ENCODE measurements at places on chromosomes 1 and 21.

DNA sequence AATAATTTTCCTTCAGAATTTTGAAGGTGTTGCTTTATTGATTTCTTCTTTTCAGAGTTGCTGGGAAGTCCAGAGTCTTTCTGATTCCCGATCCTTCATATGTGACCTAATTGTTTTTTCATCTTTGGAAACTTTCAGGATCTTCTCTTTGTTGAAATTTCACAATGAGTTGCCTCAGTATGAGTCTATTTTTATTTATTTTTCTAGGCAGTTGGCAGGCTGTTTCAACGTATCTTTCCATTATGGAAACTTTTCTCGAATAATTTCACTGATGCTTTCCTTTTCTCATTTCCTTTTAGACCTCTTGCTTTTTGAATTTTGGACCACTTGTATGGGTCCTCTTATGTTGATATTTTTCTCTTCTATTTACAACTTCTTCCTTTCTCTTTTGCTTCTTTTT lies 354.3 kb downstream of the TGFB2 start:
- no peak for DNase-seq

GRCh38 chr1:209539576-209539975 lies 43.9 kb upstream of the CAMK1G start:
- DNase-seq = no peak

DNA sequence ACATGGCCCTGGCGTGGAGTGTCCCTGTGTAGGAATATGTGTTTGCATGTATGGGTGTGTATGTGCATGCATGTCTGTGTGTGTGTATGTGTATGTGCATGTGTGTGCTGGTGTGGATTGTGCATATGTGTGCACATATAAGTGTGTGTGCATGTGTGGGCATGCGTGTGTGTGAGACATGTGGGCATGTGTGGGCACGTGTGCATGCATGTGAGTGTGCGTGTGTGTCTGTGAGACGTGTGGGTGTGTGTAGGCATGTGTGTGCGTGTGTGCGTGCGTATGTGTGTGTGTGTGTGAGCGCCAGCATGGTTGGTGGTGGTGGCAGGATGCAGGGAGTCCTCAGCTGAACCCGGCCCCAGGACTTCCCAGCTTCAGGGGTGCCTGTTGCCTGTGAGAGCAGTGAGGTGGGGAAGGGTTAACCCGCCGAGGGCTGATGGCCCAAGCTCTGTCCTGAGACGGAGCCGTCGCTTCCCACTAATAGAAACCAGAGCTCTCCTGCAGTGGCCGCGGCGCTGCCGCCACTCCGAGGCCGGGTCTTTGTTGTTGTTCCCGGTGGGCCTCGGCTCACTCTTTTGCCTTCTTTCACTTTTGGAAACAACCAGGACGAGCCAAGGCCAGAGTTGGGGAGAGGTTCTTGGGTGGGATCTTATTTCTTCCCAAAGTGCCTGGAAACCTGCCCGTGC lies 143.6 kb upstream of the ARHGEF16 start:
- no peak for DNase-seq

DNA sequence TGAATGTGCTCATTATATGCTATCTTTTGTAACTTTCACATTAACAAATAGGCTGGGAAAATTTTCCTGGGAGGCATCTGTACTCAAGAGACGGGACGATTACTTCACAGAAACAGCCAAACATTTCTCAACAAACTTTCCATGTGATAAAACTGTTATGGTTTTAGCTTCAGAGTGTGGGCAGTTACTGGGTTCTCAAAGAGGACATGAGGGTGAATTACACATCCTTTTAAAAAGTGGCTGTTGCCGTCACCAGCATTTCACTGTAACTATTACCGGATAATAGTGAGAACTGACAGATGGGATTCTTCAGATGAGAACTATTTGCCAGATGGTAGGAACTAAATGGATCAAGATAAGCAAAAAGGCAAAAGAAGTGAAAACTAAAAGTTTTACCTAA lies 109.1 kb downstream of the APP start:
- no peak for DNase-seq

DNA sequence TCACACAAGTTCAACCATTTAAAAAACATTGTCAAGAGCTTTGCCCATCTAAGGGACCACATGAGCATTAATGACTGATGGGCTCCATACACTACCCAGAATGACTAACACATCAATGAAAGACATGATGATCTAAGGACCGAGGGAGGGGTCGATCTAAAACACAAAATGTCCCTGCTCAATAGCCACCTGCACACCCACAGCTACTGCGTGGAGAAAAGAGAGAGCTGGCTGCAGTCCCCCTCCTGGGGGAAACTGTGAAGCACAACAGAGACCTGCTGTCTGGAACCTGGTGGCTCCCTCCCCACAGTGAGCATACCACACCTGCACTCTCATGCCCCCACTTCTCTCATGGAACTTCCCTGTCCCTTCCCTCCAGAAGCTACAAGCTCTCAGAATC lies 130.1 kb upstream of the ERG start:
- no peak for DNase-seq

DNA sequence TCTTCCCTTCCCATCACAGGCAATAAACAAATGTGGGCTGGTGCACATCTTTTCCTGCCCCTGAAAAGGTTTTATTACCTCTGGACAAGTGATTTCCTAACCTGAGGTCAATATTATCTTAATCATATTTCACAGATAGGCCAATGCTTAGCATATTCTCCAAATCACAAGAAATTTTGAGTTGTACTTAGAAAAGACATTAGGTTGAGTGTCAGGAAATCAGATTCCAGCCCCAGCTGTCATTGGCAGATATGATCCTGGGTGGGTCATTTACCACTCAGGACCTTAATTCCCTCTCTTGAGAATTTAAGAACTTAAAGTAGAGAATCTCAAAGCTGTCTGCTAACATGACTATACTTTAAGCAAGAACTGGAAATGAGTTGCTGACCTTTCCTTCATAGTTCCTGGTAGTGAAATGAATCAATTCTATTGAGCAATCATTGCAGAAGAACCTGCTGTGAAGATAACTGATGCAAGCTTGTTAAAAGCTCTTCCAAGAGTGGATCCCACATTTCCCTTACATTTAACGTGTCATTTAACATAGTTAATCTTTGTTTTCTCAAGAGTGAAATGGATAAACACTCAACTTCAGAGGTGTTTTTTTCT lies 46.4 kb upstream of the CR2 start:
- no peak for DNase-seq

- DNase-seq = no peak
These were observed 14.4 kb downstream of the ILDR2 start for GRCh38 chr1:166960858-166961474.

DNA sequence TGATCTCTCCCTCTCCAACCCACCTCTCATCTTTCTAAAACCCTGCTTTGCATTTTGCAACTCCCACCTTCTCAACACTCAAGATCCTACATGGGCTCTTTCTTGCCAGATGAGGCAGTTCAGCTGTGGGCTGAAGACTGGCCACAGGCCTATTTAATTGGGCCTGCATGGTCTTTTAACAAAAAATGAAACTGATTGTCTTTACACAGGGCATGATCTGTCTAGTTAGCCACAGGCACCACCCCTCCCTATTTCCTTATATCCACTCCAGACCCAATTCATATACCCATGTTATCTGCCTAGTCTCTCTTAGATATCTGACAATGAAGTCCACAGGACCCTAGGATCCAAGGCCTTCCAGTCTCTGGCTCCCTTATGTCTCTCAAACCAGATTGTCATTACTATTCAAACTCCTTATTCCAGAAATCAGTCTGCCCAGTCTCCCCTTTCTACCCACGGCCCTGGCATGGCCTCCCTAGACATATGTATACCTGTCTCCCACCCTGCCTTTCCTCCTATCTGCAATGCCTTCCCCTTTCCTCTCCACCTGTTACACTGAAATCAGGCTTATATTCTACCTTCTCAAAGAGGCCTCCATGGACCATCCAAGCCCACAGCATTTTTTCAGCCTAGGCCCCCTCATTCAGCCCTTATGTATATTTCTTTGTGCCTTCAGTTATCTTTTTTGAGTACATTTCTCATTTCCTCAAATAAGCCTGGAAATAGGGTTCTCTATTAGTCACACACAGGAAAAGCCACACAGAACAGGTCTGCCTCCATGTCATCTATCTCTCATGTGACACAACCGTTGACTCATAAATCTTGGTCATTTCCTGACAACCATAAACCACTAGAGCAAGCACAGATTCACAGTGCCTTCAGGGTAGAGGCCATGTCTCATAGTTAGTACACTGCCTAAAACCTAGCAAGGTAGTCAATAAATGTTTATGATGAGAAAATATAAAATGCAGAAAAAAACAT lies 39.0 kb downstream of the LPAR3 start:
- DNase-seq = peak; percentile 20

DNA sequence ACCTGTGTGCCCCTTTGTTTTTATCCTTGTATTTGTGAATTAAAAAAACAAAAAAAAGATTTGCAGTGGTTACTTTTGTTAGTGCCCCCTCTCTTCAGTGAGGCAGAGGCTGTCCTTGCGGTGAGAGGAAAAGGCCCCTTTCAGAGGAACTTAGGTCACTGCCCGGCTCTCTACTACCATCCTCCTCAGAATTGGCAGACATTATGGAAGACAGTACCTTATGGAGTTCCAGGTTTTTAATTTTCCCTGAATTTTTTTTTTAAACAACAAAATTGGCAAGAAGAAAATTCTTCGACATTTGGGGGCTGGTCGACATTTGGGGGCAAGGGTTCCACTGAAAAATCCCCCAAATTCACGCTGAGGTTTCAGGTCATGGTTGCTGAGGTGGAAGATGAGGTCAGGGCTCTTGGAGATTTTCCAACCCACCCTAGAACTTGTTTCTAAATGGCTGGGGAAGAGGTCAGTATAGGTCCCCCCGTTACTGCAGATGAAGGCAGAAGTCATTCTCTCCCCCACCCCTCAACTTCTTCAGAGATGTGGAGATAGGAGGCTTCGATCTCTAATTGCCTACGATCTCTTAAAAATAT lies 5.3 kb downstream of the RXFP4 start:
- DNase-seq = no peak

GRCh38 chr1:221834698-221835513 lies 93.0 kb upstream of the DUSP10 start:
- no peak for DNase-seq

DNA sequence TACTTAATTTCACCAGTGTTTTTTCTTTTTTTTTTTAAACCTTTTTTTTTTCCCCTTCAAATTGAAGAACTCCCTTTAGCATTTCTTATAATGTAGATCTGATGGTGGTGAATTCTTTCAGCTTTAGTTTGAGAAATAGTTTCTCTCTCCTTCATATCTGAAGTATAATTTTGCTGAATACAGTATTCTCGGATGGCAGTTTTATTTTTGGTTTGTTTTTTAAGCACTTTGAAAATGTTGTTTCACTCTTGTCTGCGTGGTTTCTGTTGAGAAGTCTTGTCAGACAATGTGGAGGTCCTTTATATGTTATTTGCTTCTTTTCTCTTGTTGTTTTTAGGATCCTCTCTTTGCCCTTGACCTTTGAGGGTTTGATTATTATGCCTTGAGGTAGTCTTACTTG lies 135.1 kb downstream of the RPS6KC1 start:
- no peak for DNase-seq

- DNase-seq = no peak
These were observed 4.8 kb upstream of the ANKRD65 start for GRCh38 chr1:1425753-1426495.

GRCh38 chr1:45953934-45954847 lies 150.8 kb downstream of the MAST2 start:
- DNase-seq = peak; percentile 32

GRCh38 chr1:169867012-169867675 lies 26.6 kb downstream of the SCYL3 start:
- no peak for DNase-seq

DNA sequence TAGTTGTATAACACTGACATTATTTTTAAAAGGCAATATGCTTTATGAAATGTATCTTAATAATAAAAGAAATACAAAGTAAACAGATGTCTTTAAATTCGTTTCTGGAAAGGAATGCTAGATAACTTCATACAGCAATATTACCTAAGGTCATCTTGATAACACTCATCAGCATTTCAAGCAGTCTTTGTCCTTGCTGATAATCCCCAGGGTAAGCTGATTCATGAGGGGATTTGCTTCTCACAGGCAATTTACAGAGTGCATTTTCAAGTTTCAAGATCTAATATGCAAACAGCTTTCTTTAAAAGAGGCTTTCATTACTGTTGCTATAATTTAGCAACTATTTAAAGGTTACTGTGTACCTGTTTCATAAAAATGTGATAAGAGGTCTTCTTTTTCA lies 75.2 kb upstream of the NEK2 start:
- DNase-seq = no peak

DNA sequence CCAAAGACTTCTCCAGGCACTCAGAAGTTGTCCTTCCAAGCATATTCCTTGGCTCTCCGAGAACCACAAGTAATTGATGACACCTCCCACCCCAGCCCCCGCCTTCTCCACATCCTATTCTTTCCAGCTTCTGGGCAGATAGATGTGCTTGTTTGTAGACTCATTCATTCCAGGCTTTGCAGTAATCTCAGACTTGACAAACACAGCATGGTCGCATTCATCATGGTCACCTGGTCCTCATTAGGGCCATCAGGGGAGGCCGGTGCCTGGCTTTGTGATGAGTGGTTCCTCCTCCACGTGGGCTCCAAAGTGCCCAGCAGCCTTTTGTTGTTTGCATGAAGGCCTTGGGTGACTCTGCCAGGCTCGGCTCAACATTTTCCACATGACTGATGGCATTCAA lies 28.5 kb upstream of the KCNE2 start:
- DNase-seq = no peak

DNA sequence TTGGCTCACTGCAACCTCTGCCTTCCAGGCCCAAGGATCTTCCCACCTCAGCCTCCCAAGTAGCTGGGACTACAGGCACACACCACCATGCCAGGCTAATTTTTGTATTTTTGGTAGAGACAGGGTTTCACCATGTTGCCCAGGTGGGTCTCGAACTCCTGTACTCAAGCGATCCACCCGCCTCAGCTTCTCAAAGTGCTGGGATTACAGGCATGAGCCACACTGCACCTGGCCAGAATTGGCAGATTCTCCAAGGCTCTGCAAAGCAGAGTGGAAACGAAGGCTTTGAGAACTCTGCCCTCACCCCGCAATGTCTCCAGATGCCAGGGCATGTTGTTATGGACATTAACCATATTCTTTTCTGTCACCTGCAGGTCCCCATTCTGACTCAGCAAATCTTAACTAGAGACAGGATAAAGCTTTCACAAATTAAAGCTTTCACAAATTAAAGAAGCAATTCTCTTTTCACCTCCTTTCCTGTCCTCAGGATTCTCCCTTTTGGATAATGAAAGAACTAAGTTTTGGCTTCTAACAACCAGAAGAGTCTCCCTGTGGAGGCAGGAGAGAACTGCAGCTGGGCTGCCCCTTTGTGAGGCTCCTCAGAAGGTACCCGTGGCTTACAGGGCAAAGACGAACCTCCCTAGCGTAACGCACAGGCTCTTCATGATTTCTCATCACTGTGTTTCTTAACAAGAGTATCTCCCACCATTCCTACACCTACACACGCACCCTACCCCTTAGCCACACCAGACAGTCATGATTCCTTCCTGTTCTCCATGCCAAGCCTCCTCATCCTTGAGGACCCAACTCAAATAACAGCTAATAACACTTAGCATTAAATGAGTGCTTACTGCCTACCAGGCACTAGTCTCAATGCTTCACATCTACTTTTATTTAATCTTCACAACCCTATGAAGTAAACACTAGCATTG lies 29.8 kb downstream of the GPA33 start:
- no peak for DNase-seq
